ENCODE measurements at places on chromosomes 12 and 14.
A peak's percentile ranks its signal among the peaks of the same experiment; 100 is the strongest.

GRCh38 chr14:61225344-61225743 lies 55.8 kb downstream of the TMEM30B start:
- DNase-seq: no peak

DNA sequence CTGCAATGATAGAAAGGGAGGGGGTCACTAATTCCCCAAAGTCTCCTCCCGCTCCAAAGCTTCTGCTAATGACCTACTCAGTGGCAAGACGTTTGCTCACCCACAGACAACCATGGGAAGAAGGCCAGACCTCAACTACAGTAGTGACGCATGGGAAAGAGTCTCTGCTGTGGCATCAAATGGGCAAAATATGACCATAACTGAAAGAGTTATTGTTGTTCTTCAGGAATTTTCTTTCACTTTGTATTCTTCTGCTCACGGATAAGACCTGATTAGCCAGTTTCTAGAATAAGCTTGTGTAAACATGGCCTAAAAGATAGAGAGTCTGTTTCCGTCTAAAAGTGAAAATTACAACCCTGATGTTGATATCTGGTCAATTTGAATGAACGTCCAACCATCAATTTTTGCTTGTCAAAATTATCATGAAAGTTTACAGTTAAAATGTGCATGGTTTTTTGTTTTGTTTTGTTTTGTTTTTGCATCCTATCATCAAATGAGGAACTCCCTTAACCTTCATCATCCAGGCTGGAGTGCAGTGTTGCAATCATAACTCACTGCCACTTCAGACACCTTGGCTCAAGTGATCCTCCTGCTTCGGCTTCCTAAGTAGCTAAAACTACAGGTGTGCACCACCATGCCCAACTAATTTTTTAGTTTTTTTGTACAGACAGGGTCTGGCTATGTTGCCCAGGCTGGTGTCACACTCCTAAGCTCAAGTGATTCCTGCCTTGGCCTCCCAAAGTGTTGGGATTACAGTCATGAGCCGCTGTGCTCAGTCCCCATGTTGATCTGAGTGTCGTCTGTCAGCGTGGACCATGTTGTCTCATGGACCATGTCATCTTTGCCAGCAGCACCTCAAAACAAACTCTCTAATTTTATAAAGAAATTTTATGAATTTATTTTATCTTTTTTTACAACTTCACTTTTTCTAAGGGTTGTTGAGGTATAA lies 7.0 kb downstream of the KRT6B start:
- no peak for DNase-seq

GRCh38 chr12:110316861-110317260 lies 35.8 kb downstream of the ATP2A2 start:
- DNase-seq: peak; percentile 92

GRCh38 chr12:115440438-115440837 lies 756.5 kb upstream of the TBX3 start:
- peak; percentile 89 for DNase-seq

- DNase-seq: no peak
Measured at GRCh38 chr12:3319723-3320492, 171.1 kb upstream of the PRMT8 start.

DNA sequence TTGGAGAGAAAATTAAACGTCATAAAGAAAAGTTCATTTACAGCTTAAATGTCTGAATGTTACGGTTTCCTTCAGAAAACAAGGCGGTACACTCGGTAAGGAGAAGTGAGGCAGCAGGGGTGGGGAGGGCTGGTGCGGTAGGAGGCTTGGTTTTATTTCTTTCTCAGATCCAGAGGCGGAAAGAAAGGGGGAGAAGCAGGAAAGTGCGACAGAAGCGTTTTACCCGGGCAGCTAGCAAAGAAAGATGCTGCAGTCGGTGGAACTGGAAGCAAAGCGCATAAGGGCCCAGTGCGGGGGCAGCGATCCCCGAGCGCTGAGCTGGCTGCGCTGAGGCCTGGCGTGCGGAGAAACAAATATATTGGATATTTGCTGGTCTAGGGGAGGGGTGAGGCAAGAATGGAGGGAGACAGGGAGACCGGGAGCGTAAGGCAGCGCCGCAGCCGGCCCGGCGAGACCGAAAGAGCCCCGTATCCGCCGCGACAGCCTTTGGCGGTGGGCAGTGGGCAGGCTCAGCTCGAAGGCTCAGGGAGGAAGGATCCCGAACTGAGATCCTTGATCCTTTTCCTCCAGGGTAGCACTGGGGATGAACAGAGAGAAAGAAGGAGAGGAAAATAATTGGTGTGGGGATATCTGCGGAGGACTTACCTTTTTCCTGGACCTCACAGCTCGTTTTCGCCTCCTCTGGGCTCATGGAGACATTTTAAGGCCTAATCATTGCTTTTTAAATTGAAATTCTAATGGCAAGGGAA lies 6.4 kb upstream of the HOXC11 start:
- DNase-seq: no peak

DNA sequence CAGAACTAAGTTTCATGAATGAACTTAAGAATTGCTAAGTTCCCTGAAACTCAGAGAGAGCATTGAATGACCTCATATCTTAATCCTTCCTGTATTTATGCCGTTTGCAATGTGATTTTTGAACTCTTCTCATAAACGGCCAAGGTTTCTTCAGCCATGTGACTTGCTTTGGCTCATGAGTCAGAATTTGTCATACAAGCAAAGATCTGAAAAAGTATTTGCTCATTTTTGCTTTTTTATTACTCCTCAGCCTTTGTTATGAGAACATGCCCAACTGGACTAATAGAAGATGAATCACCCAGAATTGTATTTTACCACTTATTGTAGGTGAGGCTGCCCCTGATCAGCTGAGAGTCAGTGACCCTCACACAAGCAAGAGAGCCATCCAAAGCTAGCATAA lies 693.8 kb downstream of the BCL11B start:
- DNase-seq: peak; percentile 70

GRCh38 chr14:73909681-73910080 lies 23.0 kb downstream of the ZNF410 start:
- no peak for DNase-seq

DNA sequence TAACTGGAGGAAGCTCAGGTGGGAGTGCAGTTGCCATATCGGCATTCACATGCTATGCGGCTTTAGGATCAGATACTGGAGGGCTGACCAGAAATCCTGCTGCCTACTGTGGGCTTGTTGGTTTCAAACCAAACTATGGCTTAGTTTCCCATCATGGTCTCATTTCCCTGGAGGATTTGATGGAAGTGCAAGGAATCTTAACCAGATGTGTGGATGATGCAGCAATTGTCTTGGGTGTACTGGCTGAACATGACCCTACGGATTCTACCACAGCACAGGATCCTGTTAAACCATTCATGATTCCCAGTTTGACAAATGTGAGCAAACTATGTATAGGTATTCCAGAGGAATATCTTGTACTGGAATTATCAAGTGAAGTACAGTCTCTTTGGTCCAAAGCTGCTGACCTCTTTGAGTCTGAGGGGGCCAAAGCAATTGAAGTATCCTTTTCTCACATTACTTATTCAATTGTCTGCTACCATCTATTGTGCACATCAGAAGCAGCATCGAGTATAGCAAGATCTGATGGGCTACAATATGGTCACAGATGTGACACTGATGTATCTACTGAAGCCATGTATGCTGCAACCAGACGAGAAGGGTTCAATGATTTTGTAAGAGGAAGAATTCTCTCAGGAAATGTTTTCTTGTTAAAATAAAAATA lies 42.9 kb downstream of the RALGAPA1 start:
- no peak for DNase-seq

GRCh38 chr12:15631007-15631715 lies 158.0 kb downstream of the EPS8 start:
- peak; percentile 41 for DNase-seq

- DNase-seq: no peak
Measured at GRCh38 chr14:35932136-35932535, 106.0 kb downstream of the BRMS1L start.

GRCh38 chr12:121765573-121765972 lies 27.9 kb downstream of the RHOF start:
- peak; percentile 91 for DNase-seq

DNA sequence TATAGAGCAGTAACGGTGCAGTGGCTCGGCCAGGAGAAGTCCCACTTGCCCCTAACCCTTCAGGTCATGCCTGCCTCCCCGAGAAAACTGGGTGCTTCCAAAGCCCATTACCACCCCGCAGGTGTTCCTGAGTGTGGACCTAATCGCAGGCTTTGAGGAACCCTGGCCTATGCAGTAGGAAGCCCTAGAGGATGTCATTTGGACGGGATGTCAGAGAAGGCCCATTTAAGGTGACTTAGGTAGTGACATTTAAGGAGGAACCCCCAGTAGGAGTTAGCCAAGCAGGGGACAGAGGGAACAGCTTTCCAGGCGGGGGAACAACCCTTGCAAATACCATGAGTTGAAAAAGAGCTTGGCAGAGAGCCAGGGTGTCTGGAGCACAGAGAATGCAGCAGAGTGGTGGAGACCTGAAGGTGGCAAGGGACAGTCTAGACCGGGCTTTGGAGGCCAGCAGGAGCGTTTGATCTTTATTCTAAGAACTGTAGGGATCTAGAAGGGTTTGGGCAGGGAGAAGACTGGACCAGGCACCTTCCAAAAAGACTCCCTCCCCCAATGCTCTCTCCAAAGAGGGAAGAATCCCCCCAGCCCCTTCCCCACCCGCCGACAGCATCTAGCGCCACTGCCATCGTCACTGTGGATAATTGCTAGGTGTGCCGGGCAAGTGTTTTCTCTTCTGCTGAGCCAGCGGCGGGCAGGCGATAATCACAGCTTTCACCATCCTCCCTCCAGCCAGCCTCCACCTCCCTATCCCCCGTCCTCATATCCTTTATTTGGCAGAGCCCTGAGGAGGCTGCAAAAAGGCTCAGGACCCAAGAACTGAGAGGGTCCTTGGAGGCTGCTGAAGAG lies 33.3 kb upstream of the BEGAIN start:
- DNase-seq: no peak

GRCh38 chr12:51601241-51601640 lies 10.2 kb downstream of the SCN8A start:
- DNase-seq: no peak

GRCh38 chr14:49581209-49582112 lies 4.7 kb downstream of the RPS29 start:
- DNase-seq: no peak

DNA sequence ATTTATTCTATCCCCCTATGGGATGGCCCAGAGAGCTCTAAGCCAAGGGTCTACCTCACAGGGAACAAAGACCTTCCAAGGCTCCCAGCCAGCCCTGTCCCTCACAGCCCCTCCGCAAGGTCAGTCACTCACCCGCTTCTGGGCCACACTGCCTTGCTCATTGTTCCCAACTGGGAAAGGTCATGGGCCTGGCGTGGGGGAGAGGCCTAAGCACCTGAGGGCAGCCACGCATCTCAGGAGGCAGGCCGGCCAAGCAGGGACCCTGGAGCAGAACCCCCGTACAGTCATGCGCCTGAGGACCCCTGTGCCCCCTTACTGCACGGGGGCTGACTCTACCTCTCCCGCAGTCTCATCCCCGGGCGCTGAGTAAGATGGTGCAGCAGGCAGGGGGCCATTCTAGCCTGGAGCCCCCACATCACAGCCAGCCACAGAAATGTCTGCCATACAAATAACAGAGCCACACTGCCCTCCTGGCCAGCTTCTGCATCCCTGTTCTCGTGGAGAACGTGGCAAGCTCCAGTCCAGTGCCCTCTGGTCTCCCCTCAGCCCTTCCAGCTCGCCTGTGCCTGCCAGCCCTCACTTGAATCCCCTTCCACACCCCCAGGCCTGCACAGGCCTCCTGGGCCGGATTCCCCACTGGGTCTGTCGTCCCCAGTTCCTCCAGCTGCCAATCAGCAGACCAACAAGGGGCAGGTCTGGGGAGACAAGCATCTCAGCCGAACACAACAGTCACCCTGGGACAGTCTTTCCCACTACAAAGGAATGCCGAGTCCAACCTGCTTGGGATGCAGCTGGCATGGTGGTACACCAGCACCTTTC lies 16.3 kb downstream of the CCDC85C start:
- DNase-seq: no peak

DNA sequence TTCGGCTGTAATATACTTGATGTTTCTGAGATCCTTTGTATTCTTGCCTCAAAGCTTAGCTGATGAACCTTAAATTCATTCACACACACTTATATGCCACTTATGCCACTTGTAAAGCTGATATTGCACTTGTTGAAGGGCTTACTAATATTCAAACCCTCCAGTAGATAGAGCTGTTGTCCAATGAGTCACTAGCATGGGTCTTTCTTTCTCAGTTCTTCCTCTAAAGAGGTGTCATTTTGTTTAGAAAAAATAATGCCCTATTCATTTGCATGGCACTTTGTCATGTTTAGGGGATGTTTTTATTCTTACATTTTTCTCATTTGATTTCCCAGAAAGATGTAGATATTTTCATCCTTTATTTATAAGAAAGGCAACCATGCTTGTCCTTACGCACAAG lies 56.4 kb downstream of the MON2 start:
- peak; percentile 16 for DNase-seq

All from fibroblast of skin of right biceps (primary cell).